ENCODE measurements at places on chromosomes 11 and 22. TPM values are rescaled to one million over a fixed set of nuclear protein-coding genes. Genes with fewer than 3 reads are reported as not detected.

GRCh38 chr11:112605093-112605666, 344.5 kb upstream of the PLET1 start:
- no peak for DNase-seq

BTG4 gene
- total RNA-seq: not detected

GRCh38 chr11:7936615-7937014, 4.9 kb downstream of the OR10A3 start:
- DNase-seq: no peak

- no peak for DNase-seq
These were observed 40.5 kb downstream of the IL18BP start for GRCh38 chr11:72039031-72039855.

CHADL gene
- total RNA-seq: 1.2 TPM

FERMT3 gene
- 35.6 TPM for total RNA-seq

DNA sequence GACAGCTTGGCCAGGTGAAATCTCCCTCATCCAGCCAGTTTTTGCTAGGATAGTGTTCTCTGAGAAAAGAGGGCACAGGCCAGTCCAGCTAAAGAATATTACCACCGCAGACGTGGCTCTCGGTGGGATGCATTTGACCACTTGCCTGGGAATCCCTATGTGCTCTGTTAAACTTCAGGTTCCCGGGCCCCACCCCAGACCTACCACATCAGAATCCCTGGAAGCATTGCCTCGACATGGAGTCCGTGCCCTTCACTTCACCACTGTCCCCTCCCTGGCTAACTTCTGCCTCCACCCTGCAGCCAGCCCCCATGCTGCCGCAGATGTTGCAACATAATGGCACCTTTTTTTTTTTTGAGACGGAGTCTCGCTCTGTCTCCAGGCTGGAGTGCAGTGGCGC, 56.9 kb upstream of the EMID1 start:
- DNase-seq: peak; percentile 56

NFAM1 gene
- 5.3 TPM for total RNA-seq
